ENCODE measurements at places on chromosomes 2 and 18.

- DNase-seq: no peak
Observed at GRCh38 chr18:6718267-6718666, 11.2 kb upstream of the ARHGAP28 start.

- no peak for DNase-seq
Observed at GRCh38 chr2:105576050-105576439, 168.7 kb upstream of the NCK2 start.

GRCh38 chr2:161384864-161385263 lies 31.2 kb upstream of the TBR1 start:
- no peak for DNase-seq

- no peak for DNase-seq
Observed at GRCh38 chr2:43100883-43101662, 125.3 kb downstream of the ZFP36L2 start.

DNA sequence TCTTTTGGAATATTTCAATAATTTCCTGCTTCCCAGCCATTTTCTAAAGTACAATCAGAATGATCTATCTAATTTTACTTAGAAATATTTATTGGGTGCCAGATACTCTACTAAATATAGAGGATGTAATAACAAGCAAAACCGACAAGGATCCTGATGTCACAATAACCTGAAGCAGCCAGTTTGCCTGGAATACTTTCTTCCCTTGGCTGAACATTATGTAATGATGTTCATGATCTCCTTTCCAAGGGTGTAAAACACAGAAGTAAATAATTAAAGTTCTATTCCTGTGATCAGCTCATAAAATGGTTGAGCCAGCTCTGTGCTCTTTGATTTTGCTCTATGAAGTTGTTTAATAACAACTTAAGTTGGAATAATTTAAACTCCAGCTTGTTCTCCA lies 2.6 kb upstream of the MRPL19 start:
- DNase-seq: no peak

GRCh38 chr2:98357849-98358248 lies 11.6 kb downstream of the CNGA3 start:
- DNase-seq: no peak

- no peak for DNase-seq
Observed at GRCh38 chr2:24836706-24837105, 43.5 kb downstream of the CENPO start.

DNA sequence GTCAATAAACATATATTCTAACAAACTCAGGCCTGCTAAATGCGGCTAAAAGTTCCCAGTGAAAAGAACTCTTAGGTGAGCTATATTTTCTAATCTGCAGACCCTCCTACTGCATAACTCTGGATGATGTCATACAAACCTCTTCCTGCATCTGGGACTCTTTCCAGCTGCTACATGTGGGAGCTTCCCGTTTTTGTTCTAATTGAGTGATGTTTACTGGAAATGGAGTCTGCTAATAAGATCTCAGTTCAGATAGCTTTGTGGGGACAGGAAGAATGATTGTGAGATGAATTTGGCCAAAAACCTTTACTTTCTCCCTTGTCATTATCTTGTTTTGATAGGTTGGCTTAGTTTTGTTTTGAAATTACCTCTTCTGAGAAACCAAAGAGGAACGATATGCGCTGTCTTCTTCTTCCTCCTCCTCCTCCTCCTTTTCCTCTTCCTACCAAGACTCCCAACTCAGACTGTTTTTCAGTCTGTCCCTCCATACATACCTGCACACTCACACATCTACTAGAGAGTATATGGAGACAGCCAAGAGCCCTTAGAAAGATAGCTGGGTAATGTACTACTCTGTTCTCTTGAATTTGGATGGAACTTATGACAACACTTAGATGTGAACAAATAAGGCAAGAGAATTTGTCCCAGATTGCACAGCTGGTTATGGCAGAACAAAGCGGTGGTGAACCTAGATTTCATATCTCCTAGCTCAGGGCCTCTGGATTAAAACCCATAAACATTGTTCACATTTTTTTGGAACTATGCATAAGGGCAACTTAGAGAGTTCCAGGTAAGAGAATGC lies 39.8 kb upstream of the AAK1 start:
- no peak for DNase-seq

DNA sequence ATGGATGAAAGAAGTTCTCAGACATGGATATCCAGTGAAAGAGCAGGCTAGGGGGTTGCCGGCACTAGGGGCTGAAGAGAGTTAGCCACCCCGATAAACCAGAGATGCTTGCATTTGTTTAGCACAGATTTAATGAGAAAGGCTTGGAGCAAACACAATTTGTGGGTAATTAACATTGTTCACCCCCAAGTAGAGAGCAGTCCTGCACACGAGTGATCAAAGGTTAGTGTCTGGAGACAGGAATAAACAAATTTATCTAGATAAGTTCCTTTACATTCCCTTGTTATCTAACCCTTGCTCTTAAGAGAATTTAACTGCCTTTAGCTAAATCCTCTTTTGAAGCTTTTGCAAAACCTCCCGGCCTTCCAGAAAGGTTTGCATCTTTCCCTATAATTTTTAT lies 23.9 kb downstream of the HTR2B start:
- DNase-seq: no peak

- no peak for DNase-seq
Observed at GRCh38 chr18:7755753-7756475, 188.8 kb downstream of the PTPRM start.

DNA sequence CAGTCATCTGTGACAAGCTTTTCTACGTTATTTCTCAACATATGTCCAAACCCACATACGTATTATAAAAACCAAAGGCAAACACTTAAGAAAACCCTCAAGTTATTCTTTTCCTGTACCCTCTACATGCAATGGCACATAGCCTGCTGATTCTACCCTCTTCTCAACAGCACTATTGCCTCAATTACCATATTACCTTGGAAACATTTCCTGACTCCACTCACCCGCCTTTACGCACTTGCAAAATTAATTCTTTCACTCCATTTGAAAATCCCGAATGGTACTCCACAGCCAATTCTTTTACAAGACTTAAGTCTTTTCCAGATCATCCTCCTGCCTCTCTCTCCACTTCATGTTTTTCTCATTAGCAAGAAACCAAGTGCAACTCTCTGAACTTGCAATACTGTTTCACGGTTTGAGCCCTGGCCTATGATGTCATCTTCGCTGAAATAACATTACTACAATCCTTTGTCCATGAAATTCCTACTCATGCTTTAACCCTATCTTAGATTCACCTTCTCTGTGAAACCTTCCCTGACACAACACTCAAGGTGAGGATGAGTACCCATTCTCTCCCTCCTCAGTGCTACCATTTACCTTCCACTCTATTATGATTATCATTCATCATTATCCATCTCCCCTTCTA lies 29.0 kb downstream of the SESTD1 start:
- no peak for DNase-seq

- DNase-seq: no peak
Observed at GRCh38 chr18:77165503-77166188, 33.1 kb upstream of the MBP start.

DNA sequence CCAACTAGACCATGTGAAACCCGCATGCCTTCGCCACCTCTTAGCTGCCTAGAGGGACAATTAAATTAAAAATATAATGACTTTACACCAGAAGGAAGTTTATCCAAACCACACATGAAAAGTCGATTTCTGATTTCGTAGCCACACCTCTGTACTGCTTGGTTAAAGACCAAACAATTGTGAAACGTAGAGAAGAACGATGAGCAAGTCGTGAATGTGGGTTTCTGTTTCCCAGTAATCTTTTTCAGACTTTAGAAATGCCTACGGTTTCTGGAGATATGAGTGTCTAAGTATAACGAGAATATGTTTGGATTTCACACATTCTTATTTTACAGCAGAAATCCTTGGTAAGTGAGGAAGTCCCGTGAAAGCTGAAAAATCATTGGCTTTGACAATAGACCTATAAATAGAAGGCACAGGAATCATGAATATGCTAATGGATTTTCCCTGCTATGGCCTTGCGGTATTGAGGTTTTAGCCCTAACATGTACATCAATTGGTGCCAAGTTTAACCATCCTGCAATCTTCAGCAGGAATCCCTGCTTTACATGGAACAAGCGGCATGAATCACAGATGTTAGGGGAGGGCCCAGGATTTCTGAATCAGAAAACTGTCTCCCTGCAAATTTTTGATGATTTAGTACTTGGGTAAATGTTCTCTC lies 105.6 kb downstream of the TTC32 start:
- no peak for DNase-seq

DNA sequence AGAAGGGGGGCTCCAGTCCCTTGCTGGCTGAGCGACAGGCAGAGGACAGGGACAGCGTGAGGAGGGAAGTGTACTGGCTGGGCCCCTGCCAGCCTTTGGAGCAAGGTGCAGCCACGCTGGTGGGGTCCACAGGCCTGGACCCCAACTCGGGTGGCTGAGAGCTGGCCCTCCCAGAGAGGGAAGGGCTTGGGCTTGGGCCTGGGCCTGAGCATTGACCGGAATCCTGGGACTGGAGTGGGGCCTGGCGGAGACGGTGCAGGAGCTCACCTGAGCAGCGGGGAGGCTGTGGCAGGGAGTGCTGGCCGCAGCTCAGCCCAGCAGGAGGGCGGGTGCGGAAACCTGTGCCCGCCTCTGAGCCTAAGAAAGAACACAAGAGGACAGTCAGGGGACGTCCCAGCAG lies 27.9 kb downstream of the KCNIP3 start:
- no peak for DNase-seq

GRCh38 chr2:102025583-102026267 lies 34.0 kb downstream of the IL1R2 start:
- no peak for DNase-seq

DNA sequence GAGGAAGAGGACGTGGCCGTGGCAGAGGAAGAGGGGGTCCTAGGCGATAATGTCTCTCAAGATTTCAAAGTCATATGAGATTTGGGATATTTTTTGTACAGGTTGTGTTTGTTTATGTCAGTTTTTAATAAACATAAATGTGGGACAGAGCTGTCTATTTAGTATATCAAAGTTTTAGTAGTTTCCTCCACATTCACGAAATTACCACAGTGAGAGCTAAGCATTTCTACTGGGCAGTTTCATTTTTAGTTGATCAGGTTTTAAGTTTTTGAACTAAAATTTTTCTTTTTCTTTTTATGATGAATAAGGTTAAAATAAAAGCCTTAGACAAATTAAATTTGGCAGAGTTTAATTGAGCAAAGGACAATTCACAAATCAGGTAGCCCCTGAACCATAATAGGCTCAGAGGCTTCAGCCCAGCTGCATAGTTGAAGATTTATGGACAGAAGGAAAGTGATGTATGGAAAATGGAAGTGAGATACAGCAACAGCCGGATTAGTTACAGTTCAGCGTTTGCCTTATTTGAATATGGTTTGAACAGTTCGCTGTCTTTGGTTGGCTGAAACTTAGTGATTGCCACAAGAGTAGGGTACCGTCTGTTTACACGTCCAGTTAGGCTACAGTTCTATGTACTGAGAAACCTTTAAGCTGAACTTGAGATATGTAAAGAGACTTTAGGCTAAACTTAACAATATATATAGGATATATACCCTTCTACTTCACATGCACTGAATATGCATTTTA lies 17.1 kb downstream of the SNRPD1 start:
- DNase-seq: no peak

- no peak for DNase-seq
Observed at GRCh38 chr2:236483102-236483501, 86.5 kb upstream of the ACKR3 start.

DNA sequence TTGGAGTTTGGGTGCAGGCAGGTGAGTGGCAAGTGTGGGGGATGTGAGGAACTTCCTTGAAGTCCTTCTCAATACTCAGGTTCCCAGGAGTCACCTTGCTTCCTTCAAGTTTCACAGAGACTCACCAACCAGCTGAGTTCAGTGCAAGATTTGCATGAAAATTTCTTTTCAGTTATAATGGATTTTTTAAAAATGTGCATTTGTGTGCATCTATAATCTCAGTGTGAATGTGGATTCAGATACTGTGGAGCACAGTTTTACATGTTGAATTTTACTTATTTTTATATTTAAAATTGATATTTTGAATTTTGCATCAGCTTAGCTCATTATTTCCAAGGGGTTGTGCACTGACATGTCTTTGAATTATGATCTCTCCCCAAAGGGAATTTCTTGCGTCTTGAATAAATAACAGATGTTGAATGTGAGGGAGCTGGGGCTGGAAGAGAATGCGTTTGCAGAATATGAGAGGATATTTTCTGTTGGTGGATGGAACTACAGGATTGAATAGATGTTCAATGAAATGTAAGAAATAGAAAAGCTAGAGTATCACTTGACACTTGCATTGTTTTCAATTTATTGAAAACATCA lies 184.3 kb downstream of the RPRM start:
- DNase-seq: no peak
